ENCODE measurements at places on chromosomes 7 and 10.
A peak's percentile ranks its signal among the peaks of the same experiment; 100 is the strongest.

DNA sequence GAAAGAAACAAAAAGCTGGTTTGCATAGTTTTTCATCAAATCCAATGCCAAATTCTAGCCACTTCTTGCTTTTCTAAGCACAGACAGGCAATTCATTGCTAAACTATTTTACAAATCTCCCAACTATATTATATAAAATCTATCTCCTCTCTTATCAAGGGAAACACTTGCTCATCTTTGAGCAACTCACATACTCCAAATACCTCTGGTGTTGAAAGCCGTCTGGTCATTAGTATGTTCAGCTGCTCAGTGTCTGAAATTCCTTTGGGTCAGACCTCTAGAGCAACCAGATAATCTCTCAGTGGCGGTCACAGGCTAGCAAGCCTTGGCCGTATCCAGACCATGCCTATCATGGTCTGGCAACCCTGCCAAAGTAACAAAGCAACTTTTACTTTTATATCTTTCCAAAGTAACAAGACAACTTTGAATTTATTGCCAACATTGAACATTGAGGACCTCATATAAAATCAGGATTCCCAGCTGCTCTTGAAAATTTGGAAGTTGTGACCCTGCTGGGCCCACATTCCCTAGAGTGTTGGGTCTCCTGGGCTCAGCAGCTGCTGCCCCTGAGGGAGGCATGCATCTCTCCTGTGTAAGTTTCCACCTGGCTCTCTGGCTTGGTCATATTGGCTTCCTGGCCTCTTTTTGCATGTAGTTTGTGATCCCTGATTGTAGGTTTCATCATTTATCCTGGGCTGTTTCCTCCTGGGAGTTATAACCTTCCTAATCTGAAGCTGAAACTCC lies 56.8 kb upstream of the LANCL2 start:
- DNase-seq = peak; percentile 32

- DNase-seq = no peak
Observed at GRCh38 chr7:44914992-44915607, 29.8 kb upstream of the PURB start.

- no peak for DNase-seq
Observed at GRCh38 chr7:29087840-29088170, 58.5 kb downstream of the CPVL start.

DNA sequence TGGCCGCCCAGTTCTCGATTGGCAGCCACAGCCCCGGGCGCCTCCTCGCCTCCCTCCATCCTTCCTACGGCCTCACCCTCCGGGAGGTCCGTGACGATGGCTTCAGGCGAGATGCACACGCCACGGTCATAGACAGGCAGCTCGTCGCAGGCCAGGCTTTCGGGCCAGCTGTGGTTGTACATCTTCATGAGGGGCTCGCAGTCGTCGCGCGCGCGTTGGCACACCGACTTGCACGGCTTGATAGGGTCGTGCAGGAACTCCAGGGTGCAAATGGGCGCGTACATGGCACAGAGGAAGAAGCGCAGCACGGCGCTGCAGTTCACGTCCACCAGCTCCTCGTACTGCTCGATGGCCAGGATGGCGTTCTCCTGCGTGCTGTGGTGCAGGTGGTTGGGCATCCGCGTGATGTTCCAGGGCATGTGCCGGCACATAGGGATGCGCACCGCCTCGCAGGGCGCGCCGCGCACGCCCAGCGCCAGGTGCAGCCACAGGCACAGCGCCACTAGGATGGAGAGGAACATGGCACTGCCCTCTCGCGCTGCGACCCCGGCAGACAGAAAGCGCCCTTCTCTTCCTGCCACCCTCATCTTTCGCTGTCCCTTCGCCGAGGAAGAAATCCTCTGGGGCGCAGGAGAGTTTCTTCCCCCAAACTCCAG lies 472 bp downstream of the SFRP4 start:
- no peak for DNase-seq

GRCh38 chr7:6307762-6308161 lies 35.3 kb upstream of the CYTH3 start:
- DNase-seq = peak; percentile 57

DNA sequence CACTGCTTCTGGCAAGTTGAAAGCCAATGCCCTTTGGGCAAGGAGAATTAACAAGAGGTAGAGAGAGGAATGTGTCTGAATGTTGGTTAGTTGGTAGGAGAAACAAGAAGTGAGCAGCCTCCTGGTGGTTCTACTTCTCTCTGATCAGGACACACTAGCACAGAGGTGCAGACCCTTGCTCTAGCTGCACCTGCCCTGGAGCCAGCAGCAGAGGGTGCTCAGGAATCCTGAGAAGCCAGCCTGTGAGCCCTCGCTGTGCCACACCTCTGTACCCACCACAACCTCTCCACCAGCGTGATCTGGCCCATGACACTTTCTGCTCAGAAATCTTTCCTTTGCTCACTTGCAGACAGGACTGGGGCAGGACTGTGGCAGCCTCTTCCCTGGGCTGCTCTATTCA lies 364.7 kb downstream of the RPS24 start:
- DNase-seq = no peak

GRCh38 chr7:18133921-18134320 lies 106.3 kb upstream of the PRPS1L1 start:
- no peak for DNase-seq

Data from ELR (cell line).